ENCODE measurements at places on chromosomes 5 and 9. TPM values are rescaled to one million over a fixed set of nuclear protein-coding genes. Genes with fewer than 3 reads are reported as not detected.

The IFNA21 gene
- not detected for polyA plus RNA-seq

The SCGB3A2 gene
- polyA plus RNA-seq: not detected

The SLCO6A1 gene
- not detected for polyA plus RNA-seq

The PCDHB15 gene
- polyA plus RNA-seq: 30.0 TPM

The GGTA1 gene
- polyA plus RNA-seq: not detected

The PSAT1 gene
- 71.8 TPM for polyA plus RNA-seq

The FST gene
- polyA plus RNA-seq: not detected

Measured in Purkinje cell (primary cell).